ENCODE measurements at places on chromosomes 2 and 18.

- no peak for DNase-seq
Measured at GRCh38 chr2:152543717-152544116, 173.5 kb downstream of the PRPF40A start.

DNA sequence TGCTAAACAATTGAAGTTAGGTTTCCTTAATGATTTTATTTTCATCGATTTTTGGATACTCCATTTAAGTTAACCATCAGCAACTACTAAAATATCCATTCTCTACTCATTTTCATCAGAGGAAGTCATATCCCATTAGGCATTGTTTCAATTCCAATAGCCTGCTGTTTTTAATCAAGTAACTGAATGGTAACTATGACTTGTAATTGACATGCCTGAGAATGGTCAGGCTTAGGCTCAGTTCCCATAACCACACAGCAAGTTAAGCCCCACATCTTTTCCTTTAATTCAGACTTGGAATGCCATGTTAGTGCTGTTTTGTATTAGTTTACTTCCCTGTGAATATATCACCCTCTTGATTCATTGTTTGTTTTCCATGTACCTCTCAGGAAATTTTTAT is 398.8 kb downstream of the ARHGAP15 start:
- no peak for DNase-seq

- no peak for DNase-seq
Measured at GRCh38 chr2:98505311-98505808, 60.7 kb downstream of the INPP4A start.

- DNase-seq = no peak
Measured at GRCh38 chr2:127072396-127072795, 34.6 kb downstream of the BIN1 start.

- no peak for DNase-seq
Measured at GRCh38 chr18:55494441-55494840, 93.6 kb downstream of the TCF4 start.

- DNase-seq = no peak
Measured at GRCh38 chr2:74028741-74029140, 44.0 kb downstream of the TET3 start.

GRCh38 chr2:208358758-208359631 is 47.6 kb upstream of the PTH2R start:
- DNase-seq = no peak

DNA sequence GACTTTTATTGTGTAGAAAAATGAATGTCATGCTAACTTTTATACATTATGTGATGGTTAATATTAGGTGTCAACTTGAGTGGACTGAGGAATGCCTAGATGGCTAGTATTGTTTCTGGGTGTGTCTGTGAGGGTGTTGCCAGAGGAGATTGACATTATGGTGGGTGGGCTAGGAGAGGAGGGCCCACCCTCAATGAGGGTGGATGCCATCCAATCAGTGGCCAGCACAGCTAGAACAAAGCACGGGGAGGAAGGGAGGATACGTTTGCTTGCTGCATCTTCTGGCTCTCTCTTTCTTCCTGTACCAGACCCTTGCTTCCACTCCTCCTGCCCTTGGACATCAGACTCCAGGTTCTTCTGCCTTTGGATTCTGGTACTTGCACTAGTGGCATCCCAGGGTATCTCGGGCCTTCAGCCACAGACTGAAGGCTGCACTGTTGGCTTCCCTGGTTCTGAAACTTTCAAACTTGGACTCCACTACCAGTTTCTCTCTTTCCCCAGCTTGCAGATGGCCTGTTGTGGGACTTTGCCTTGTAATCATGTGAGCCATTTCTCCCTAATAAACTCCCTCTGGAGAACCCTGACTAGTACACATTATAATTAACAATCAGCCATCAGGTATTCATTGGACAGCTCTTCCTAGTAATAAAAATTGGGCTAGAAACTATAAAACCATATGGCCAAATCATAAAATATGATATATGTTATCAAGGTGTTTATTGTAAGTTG is 31.7 kb upstream of the ZCCHC2 start:
- DNase-seq = no peak

GRCh38 chr2:55519938-55520885 is 694 bp downstream of the CFAP36 start:
- no peak for DNase-seq

DNA sequence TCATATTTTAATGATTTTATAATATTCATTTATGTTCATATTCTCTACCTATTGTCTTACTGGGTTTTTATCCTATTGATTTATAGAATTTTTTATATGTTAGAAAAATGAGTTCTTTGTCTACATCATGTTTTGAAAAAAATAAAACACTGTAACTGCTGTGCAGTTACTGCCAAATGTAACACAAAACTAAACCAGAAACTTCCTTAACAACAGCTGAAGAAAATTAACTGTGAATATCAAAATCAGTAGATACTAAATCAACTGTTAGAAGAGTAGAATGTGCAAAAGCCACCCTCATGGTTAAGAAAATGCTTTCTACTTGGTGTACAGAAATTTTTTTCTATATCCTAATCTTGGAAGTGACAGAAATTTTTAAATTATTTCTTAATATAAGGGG is 69.5 kb downstream of the PTRHD1 start:
- no peak for DNase-seq

DNA sequence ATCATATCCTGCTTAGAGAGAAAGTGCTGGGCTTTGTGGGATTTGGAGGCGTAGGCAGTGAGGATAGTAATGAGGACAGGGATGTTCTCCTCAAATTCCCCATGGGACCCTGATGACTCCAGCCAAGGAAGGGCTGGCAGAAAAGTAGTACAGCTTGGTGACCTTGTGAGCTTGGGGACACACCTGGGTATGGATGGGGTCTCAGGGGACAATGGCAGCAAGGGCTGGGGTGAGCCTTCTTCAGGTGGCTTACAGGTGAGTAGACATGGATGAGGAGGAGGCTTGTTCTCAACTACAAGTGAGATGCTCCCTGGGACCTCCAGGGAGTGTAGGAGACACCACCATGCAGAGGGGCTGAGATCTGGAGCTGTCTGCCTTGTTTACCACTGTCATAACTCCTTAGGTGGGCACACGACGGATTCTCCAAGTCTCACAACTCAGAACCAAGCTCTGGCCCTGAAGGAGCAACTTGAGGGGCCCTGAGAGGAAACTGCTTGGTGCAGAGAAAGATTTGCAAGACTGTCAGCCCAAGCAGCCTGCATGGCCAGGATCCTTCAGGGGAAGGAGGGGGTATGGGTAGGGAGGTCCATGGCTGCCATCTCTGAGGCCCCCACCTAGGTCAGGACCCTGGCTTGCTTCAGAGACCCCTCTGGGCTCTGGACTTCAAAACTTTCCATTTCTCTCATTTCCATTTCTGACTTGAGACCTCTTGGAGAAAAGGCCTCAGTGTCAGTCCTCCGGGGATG is 262.8 kb downstream of the DYSF start:
- DNase-seq = no peak

- no peak for DNase-seq
Measured at GRCh38 chr2:9237831-9238230, 31.2 kb downstream of the ASAP2 start.

DNA sequence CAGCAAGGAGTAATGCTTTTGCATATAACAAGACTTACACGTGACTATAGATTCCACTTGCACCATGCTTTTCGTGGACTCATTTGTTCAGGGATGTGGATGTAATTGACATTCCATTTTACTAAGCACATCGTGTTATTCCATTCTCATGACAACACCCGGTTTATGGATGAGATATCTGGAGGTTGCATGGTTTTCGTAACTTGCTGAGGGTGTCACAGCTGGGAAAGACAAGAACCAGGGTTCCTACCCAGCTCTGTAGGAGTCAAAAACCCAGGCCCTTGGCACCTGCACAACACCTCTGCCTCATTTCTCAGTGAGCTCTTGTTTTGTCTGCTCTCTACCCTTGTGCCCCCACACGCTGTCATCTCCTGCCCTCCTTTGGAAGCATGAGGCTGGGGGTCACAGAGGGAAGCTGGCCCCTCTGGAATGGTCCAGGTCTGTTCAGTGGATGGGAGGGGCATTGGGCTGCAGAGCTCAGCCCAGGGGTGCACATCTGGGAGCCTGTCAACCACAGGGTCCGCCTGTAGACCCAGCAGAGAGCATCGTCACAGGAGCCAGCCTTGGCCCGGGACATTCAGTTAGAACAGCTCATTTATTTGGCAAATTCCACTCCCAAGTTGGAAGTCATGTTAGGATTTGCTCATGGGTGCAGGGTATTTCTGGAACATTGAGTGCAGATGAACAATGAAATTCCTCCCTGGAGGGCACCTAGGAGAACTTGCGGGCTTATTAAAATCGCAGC is 120.1 kb upstream of the TWIST2 start:
- no peak for DNase-seq

GRCh38 chr2:3283206-3283605 is 94.4 kb downstream of the EIPR1 start:
- no peak for DNase-seq

- no peak for DNase-seq
Measured at GRCh38 chr18:59779979-59780378, 82.8 kb upstream of the CCBE1 start.

- DNase-seq = no peak
Measured at GRCh38 chr2:210964141-210964764, 407.9 kb downstream of the CPS1 start.

GRCh38 chr2:88698027-88698413 is 6.5 kb downstream of the RPIA start:
- no peak for DNase-seq

- no peak for DNase-seq
Measured at GRCh38 chr2:99469394-99469793, 20.4 kb downstream of the REV1 start.

DNA sequence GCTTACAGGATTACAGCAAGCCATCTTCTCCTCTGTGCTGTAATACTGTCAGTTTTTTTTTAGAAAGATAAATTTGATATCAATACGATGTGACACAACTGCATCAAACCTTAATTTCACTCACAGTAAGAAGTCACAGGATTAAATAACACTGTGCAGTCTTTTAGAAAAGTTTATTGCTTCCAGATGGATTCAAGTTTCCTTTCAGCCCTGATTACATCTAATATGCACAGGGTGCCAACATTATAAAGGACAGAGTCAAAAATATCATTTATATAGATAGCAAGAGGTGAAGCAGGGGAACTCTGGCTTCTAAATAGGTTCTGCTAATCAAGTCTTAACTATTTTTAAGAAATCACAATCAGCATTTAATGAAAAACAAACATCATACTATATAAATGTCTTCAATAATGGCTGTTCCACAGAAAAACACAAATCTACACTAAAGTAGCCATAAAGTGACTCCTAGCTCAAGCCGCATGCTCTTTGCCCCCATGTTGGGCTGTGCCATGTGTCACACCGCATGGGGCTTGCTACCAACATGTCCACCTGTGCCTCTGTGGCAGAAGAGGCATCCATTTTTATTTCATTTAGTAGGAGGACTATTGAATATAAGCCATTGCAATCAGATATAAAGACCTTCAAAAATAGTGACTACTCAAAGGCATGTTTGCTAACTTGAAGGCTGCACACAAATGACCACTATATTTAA is 35.0 kb downstream of the CERKL start:
- no peak for DNase-seq

DNA sequence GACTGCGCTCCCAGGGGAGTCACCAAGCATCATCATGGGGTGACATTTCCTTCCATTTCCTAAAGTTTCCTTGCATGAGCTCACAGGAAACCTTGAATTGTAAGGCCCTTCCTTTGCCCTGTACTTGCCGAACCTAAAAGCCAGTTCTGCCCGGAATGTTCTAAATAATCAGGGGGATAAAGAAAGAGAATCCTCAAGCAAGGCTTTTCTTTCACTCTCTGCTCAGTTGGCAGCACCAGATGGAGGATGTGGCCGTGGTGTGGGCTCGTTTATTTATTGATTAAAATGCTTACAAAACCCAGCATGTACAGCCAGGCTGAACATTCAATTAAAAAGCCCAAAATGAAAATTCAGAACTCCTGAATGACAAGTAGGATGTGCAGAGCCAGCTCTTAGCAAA is 170.5 kb downstream of the SH3RF3 start:
- no peak for DNase-seq

GRCh38 chr18:77807650-77808049 is 558.0 kb downstream of the GALR1 start:
- DNase-seq = no peak

DNA sequence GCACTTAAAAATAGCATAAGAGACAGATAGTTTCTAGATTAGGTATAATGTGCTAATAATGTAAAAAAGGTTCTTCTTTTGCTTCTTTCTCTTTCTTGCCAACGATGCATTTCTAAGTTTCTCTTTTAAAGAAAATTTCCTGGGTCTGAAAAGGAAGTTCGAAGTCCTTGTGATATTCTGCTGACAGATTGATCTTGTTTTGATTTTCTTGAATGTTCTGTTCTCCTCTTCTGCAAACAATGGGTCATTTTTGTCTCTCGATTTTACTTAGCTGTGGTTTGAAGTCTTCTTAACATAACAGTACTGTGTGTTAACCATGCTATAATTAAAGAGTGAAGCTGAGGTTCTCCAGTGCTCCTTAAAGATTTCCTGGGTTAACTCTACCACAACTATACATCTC is 61.1 kb upstream of the ACYP2 start:
- DNase-seq = no peak

DNA sequence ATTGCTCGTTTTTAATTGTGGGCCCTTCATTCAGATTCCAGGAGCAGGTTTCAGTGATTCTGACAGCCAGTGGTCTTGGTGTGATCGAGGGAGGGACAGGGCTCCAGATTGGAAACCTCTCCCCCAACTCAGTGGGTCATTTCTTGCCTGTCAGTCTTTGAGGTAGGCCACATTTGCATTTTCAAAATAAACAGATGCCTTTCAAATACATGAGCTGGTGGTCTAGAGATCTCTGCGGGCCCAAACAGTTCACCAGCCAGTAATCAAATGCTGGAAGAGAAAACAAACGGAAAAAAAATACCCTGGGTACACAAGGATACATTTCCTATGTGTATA is 210.4 kb upstream of the SP5 start:
- no peak for DNase-seq

DNA sequence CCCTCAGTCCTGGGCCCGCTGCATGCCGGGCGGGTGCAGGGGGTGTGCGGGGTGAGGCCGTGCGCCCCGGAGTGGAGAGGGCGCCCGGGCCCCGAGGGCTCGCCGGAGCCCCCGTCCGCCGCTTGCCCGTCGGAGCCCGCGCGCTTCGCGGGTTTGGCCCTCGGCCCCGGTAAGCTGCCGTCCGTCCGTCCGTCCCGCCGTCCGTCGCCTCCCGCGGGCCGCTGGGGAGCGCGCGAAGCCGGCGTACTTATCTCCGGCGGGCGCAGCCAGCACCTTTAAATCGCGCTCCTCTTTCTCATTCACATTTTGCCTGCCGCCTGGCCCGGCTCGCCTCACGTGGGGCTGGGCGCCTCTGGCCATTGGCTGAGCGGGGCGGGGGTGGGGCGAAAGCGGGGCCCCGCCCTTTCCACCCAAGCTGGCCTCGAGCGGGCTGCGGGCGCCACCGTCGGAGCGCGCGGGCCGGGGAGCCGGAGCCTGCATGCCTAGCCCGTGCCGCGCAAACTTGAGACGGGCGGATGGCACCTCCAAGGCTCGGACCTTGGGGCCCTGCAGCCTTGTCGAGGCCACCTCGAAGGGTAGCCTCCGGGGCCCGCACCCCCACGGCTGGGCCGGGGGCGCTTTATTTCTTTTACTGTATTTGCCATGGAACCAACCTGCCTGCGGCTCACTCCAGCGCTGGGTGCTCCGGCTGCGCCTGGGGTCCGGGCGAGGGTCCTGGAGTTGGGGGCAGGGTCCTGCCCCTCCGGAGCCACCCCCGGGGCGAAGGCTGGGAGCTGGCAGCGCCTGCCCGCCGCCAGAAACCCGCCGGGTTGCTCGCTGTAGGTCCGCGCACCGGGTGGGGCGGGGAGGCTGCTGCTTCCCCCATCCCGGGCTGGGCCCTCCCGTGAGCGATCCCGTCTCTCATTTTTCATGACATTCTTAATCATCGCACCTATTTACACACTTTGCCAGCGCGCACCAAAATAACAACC is at the start of gene GBX2:
Gene GBX2, minus strand, starts transcription at position 277 of the 971 bp plus-strand sequence. CDS start 415 bp downstream, outside the sequence.
- DNase-seq = no peak

GRCh38 chr18:54702686-54703085 is 111.6 kb downstream of the DYNAP start:
- no peak for DNase-seq
